Aorta (tissue), 5 donors: ENCODE measurements at places on chromosomes 4 and X. TPM values are rescaled to one million over a fixed set of nuclear protein-coding genes. Genes with fewer than 3 reads are reported as not detected.

GRCh38 chrX:23504540-23504884 lies 162.8 kb upstream of the PRDX4 start:
- no peaks in the 10 kb centered on the region for H3K4me1 ChIP-seq
- peak overlapping the region; percentile 61 for H3K27ac ChIP-seq
- H3K4me3 ChIP-seq: no peak overlapping the region
- H3K27me3 ChIP-seq: no peaks in the 10 kb centered on the region

- no peak for DNase-seq
- H3K4me1 ChIP-seq: no peaks in the 10 kb centered on the region
- H3K4me3 ChIP-seq: no peak overlapping the region
- no peaks in the 10 kb centered on the region for H3K27me3 ChIP-seq
Measured at GRCh38 chr4:11223311-11223710, 205.4 kb downstream of the HS3ST1 start.

DNA sequence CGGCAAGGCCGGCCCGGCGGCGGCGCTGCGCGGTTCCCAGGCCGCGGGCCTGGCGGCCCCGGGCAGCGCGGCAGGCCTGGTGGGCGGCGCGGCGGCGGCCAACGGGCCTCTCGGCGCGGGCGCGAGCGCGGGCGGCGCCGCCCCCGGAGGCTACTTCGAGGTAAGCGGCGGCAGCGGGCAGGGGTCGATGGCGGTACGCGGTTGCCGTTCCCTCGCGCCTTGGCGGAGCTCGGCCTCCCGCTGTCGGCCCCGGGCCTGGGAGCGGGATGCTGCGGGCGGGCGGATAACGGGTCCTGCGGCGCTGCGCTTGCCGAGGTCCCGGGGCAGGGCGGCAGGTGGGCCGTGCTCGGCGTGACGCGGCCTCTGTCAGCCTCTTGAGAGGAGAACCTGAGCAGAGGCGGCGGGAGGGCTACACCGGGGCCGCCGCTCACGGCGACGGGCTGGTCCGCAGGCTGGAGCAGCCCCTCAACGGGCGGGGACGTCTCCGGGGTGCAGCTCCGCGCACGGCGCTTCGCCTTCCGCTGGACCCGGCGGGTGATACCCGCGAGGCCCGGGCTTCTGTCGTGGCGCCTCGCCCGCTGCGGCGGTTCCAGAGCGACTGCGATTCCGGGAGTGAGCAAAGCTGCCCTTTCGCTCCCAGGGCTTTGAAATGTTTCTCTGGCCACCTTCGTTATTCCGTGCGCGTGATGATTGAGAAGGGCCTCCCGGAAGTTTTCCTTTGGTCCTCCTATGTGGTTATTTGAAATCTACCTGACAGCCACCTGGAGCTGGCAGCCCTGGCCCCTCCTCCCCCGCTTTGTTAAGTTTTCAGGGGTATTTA lies 774 bp downstream of the FAM193A start:
- H3K27ac ChIP-seq: peak overlapping the region; percentile 95
- no peaks in the 10 kb centered on the region for H3K4me1 ChIP-seq
- H3K4me3 ChIP-seq: peak overlapping the region; percentile 97
- peak; percentile 71 for DNase-seq
- H3K36me3 ChIP-seq: no peaks in the 10 kb centered on the region

BEX4 gene
- 30.6 TPM for total RNA-seq

USP26 gene
- not detected for total RNA-seq

USP51 gene
- 2.7 TPM for total RNA-seq

ARMCX1 gene
- total RNA-seq: 32.9 TPM
